ENCODE measurements at places on chromosomes 2 and 18.

DNA sequence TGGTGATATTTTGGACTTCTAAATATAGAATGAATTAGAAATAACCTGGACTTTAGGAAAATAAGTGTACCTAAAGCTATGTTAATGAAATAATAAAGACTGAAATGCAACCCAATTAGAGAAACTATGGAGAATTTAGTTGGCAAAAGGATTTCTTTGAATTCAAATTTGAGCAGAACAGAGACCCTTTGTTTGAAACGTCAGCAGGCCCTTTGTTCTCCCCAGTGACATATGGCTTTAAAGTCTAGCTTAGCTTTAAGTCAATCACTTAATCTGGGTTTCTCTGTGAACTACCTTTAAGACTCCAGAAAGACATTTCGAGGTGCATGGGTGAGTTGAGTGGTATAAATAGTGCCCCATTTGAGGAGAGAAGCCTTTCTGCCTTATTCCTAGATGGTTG is 130.5 kb upstream of the CREB1 start:
- no peak for DNase-seq

DNA sequence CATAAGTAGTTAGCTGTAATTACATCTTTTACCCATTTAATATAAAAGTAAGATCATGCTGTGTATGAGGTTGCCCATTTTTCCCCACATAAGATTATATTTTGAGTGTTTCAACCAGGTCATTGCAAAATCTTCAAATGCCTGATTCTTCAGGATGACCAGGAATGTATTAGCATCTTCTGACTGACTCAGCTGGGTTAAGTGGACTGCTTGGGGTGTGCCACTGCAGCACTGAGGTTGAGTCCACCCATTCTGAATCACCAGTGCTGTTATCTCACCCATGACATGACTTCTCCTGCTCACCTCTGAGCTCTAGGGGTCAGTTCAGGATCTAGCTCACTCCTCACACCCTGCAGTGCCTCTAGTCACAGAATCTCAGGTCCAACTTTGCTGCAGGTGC is 576.7 kb upstream of the ZEB2 start:
- no peak for DNase-seq

- no peak for DNase-seq
Measured at GRCh38 chr2:229126066-229126465, 145.0 kb downstream of the PID1 start.

DNA sequence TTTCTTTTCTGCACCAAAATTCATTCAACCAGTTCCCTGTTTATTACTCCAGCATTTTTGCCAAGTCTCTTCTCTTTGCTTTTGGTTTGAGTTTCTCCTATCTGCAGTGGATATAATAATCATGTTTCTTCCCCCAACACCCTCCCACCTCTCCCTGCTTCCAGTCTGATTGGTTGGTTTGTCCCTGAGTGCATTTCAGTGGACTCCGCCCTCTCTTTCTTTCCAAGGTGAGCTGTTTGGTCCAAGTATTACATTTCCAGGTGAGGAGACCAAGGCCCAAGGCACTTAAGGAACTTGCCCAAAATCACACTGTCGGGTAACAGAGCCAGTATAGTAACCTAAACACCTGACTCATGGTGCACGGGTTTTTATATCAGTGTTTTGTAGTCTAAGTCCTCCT is 17.7 kb downstream of the MRO start:
- DNase-seq, result peak; percentile 51

GRCh38 chr2:183253441-183254130 is 129.3 kb downstream of the NUP35 start:
- no peak for DNase-seq

DNA sequence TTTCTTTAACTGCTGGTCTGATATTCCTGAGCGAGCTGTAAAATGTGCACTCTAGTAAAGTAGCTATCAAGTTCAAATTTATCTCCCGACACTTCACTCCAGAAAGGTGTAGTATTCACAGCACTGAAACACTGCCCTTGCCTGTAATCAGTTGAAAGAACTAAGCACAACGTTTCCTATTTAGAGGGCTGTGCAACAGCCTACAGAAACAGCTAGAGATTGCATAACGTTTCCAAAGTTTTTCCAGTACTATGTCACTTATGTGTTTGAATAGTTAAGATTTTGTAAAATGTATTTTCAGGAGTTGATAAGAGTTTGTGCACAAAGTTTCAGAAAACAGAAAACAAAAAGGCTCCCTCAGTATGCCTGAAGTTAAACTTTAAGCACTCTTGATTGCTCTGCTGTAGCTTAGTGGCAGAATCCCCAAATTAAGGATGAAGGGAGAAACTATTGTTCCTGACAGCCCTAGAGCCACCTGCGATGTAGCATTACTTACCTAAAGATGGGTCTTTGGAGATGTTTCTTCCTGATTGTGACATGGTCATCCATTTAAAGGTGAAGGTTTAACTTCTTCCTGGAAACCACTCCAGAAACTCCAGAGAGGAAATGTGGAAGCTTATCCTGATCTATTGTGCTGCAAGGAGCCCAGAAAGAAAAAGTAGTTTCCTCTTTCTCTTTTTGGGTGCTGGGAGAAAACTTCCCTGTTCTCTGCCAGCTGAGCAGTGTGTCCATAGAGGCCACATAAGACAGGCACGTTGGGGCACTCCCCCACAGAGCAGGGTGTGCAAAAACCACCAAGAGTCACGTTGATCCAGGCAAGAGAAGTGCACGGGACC is 536 bp downstream of the PDE1A start:
- DNase-seq, result no peak

GRCh38 chr2:65367524-65367923 is 64.9 kb downstream of the SPRED2 start:
- DNase-seq, result no peak

- no peak for DNase-seq
Measured at GRCh38 chr2:84201158-84201557, 257.9 kb downstream of the SUCLG1 start.

- DNase-seq, result no peak
Measured at GRCh38 chr2:181779288-181780021, 99.1 kb upstream of the NEUROD1 start.

- peak; percentile 72 for DNase-seq
Measured at GRCh38 chr18:76493213-76494161, 1.6 kb downstream of the ZNF516 start.

Data from H7 (cell line).